CMK (cell line): ENCODE measurements at places on chromosomes 6 and 20.
A peak's percentile ranks its signal among the peaks of the same experiment; 100 is the strongest.

GRCh38 chr20:33575282-33575681, 85.4 kb downstream of the CBFA2T2 start:
- no peak for DNase-seq

DNA sequence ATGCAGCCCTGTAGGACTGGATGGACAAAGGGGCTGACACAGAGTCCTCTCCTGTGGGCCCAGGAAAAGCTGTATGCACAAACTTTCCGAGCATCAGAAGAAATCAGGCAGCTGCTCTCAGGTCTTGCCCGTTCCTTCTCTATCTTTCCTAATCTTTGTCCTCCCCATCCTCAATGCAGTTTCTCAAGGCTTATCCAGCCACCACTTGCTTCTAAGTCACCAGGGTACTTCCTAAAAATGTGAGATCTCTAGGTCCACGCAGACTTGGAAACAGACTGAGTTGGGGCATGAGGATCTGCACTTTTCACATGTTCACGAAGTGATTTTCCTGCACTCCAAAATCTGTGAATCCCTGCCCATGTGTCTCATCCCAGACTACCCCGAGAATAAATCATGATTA, 394.5 kb upstream of the SLC35B3 start:
- no peak for DNase-seq

DNA sequence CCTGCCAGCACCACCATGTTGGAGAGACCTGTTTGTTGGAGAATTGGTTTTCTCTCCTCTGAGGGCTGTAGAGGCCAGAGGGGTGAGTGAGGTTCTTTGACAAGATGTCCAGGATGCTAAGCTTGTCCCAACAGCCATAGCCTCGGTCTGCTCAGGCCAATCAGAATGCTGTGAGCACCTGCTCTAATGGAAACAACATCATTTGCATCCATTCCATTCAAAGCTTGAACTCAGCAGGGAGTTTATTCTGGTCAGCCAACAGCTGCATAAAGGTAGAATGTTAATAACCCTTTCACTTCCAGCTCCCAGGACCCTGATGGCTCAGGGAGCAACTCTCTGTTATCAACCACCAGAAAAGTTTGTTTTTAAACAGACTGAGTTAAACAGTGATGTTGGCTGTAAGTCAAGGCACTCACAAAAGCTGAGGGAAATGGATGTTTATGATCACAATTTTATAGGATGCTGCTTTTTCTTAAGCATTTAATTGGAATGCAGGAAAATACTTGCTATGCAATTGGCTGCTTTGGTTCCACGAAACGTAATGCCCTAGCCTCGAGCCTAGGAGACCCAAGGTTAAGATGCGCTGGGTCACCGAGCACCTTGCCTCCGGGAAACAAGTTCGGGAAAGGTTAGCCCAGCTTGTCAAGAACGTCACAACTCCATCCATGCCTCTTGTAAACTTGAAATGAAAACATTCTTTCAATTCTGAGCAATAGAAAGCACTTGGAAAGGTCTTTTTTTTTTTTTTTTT, 155.2 kb downstream of the NFATC2 start:
- no peak for DNase-seq

DNA sequence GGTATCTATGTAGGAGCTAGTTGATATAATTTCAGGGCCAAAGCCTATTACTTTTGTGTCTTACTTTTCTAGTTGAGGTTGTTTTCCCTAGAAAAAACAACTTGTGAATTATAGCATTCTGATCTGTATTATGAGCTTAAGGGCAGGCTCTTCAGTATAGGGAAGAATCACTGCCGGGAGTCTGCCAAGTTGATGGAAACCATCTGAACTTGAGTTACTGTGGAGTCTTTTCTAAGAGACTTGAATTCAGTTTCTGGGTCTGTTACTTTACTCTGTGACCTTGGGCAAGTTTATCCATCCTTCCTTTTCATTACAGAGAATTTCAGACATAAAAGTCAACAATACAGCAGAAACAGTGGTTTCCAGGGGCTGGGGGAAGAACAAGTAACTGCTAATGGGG, 2.1 kb upstream of the CASS4 start:
- no peak for DNase-seq

- no peak for DNase-seq
Measured at GRCh38 chr6:127094791-127095190, 23.7 kb upstream of the RSPO3 start.

DNA sequence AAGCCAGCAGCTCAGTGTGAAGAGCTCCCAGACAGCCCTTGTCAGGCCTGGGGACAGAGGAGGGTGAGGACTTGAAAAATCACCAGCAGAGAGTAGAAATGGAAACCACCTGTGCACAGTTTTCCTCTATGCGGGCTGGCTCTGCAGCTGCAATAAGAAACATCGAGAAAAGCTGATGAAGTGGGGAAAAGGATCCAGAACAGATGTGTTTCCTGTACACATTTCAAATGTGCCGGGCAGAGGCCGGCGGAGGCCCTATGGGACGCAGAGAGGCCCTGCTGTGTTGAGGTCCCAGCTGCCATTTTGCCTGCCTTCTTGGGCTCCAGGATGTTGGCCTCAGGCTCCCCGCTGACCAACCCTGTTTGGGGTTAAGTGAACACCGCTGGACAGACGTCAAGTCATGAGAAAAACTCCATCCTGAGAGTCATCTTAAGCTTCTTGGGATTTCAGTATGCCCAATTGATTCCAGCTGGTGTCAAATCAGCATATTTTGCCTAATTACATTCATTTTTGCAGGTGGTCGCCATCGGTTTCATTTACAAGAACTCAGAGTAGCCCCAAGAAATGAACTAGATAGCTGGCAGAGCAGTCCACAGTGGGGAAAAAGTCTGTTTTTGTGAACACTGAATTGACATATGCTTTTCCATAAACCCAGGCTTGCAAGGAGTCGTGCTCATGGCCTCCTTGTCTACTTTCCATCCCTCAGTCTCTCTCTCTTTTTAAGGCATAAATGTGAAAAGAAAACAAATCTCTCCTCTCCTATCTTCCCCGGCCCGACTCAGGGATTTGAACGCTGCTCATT, 150.4 kb upstream of the PHACTR3 start:
- no peak for DNase-seq

DNA sequence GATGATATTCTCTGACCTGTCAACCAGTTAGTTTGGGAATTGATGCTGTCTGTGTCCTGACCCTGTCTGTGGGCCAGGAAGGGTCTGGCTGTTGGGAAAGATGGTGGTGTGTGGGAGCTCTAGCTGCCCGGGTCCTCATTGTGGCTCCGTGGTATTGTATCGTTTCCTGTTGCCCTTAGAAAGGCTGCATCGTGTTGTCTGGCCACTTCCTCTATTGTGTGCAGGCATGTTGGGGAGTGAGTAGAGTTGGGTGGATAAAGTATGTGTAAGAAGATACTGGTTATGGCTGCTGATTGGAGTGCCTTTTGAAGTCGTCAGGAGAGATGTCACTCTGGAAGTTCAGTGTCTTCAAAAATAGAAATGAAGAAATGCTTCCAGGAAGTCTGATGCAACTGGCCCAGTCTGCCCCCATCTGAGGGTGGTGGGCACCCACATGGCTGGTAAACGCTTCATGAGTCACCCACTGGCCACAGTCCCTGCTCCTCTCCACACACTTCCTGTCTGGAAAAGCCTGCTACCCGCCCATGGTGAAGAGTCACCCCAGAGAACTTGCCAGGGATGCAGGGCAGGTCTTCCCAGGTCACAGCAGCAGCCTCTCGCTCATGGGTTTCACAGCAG, 27.9 kb downstream of the PPARD start:
- DNase-seq = peak; percentile 75

DNA sequence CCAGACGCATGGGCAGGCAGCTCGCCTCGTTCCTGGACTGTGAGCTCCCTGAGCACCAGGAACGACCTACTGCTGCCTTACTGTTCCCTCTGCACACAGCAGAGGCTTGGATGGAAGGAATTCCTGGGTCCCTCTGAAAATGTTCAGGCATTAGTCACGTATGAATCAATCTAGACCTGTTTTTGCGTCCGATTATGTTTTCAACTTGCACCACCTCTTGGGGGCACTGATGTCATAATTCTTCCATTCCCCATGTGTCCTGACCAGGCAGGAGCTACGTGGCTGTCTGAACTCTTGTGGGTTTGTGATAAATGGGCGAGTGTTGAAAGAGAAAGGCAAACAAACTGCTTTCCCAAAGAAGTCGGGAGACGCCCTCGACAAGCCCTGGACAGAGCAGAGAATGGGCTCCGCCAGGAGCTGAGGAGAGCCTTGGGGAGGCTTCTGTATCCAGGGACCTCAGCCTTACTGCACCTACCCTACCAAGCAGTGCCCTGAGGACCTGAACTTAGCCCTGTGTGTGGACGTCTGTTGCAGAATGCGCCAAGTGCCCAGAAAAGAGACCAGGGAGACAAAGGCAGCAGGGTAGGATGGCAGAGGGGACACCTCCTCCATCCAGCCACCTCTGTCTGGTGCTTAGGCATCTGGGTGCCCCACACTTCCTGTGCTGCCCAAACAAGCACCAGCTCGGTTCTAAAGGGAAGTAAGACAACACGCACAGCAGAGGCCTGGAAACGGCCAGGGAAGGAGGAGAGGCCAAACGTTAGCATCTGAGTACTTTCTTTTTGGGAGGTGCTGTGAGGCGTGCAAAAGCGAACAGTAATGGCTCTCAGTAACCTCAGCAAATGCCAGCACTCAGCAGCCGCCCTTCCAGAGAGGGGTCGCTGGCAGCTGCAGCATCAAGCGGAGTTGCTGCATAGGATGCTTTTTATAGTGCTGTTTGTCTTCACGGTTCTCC, 124.2 kb downstream of the LY86 start:
- peak; percentile 60 for DNase-seq

DNA sequence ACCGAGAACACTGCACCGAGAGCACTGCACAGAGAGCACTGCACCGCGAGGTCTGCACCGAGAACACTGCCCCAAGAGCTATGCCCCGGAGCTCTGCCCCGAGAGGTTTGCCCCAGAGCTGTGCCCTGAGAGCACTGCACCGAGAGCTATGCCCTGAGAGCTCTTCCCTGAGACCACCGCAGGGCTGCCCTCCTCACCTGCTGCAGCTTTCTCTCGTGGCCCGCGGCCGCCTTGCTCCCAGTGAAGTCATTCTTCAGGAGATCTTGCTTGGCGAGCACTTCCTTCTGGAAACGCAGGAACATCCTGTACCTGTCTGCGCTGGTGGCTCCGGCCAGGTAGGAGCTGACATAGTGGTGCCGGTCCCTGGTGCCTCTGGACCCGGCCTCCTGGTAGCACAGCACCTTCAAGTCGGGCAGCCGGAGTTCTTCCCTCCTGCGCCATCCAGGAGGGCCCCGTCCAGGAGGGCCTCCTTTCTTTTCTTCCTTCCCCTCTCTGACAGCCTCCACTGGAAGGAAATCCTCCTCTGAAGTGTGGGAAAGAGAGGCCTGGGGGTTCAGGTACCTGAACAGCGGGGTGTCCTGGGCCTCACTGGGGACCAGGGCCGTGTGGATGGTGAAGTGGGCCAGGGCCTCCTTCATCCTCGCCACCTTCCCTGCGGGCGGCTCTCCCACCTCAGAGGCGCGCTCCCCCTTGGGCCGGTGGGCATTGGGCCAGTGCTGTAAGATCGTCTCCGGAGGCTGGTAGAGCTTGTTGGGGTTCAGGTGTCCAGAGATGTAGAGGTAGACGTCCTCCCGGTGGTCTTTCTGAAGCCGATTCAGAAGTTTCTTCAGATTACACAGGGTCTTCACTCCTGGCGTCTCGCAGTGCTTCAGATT, 7.8 kb downstream of the C6orf118 start:
- no peak for DNase-seq

- DNase-seq = peak; percentile 79
Measured at GRCh38 chr6:111843347-111844147, 29.7 kb downstream of the FYN start.

DNA sequence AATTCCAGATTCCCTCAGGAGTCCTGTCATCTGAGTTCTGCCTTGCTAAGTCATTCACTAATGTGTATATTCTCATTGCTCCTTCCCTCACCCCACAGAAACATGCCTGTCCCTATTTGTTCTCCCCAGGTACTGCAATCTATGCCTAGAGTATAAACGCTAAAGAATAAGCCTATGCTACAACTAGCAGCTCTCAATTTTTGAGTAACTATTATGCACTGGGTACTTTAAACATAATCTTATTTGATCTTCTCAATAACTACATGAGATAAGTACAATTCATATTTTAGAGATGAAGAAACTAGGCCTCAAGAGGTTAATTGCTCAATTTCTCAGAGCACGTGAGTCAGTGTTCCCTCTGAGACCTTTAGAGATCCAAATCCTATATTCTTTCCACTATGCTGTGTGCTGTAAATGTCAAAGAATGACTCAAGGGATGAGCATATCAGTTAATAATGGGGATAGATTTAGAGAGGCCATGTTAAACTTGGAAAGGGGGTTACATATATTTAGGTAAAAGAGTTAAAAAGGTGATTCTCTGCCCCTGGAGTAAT, 423.8 kb upstream of the ADGRB3 start:
- DNase-seq = no peak

DNA sequence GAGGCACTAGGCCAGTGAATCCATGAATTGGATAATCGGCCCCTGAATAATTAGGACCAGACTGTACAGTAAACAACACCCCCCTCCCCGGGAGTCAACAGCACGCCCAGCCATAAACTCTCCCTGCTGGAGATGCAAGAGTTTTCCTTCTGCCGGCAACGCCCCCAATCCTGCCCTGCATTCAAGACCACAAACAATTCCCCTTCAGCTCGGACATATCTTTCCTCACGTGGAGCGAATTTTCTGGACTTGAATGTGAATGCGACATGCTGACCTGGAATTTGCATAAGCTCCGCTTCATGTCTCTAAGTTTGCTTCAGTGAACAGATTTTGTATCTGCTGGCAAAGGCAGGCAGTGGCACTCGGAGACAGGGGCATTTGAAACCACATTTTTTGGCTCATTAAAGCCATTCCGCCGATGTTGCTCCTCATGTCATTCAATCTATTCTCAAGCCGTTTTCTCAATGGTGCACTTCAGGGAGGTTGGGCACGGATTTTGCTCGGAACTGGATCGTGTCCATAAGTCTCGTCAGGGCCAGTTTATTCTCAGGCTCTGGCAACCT, 38.0 kb upstream of the GMPR start:
- DNase-seq = no peak

GRCh38 chr6:169042061-169042460, 211.6 kb downstream of the THBS2 start:
- DNase-seq = no peak

DNA sequence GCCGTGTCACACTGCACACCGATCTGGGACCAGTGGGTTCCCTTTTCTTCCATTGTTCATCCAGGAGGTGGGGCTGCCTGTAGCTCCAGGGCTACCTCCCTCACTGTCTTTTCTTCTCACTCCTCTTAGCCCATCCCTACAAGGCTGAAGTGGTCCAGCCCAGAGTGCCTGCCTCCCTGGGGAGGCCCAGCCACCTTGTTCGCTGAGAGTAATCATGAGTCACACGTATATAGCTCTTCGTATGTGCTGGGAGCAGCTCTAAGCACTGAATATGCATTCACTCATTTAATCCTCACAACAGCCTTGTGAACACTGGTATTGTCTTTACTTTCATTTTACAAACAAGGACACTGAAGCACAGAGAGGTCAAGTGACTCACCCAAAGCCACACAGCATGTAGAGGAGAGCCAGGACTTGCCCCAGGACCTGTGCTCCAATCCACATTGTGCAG, 14.7 kb upstream of the CCDC167 start:
- no peak for DNase-seq

DNA sequence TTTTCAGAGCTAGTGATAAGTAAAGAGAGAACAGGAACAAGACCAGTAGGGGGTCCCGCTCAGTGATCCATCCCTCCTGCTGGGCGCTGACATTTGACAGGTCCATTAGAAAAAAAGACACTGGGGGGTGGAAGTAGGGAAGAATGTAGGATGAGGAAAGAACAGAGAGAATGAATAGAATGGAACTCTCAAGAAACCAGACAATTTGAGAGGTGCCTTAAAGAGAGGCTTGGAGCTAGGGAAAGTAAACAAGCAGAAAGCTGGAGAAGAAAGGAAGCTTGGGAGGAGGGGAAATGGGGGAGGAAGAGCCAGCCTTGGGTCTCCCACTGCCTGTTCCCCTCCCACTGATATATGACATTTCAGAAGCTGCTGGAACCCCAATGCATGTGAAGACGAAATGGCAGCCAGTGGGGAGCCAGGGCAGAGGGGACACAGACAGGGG, 8.4 kb downstream of the GABBR1 start:
- DNase-seq = no peak
